Cardiac muscle cell (in vitro differentiated cells and primary cell): ENCODE measurements at places on chromosomes 13 and 19. TPM values are rescaled to one million over a fixed set of nuclear protein-coding genes. Genes with fewer than 3 reads are reported as not detected.

Gene OSCAR
- total RNA-seq = not detected in 2 replicates

GRCh38 chr13:83773961-83774360, 108.3 kb downstream of the SLITRK1 start:
- no peaks in the 10 kb centered on the region for H3K36me3 ChIP-seq
- H3K27ac ChIP-seq = no peak overlapping the region
- peak; percentile 29 for DNase-seq

- no peak overlapping the region for H3K4me3 ChIP-seq
- H3K27ac ChIP-seq = no peak overlapping the region
- no peaks in the 10 kb centered on the region for H3K36me3 ChIP-seq
These were observed 506.7 kb upstream of the PCDH9 start for GRCh38 chr13:67736646-67737420.

GRCh38 chr13:111541752-111542529, 221.5 kb downstream of the TEX29 start:
- peaks cover 36% of the 10 kb centered on the region for H3K27me3 ChIP-seq
- H3K36me3 ChIP-seq = no peaks in the 10 kb centered on the region
- H3K4me1 ChIP-seq = no peaks in the 10 kb centered on the region
- DNase-seq = no peak
- H3K4me3 ChIP-seq = no peak overlapping the region

- no peaks in the 10 kb centered on the region for H3K4me1 ChIP-seq
- H3K36me3 ChIP-seq = no peaks in the 10 kb centered on the region
- no peak overlapping the region for H3K27ac ChIP-seq
These were observed 62.4 kb downstream of the AKAP11 start for GRCh38 chr13:42334329-42334706.

DNA sequence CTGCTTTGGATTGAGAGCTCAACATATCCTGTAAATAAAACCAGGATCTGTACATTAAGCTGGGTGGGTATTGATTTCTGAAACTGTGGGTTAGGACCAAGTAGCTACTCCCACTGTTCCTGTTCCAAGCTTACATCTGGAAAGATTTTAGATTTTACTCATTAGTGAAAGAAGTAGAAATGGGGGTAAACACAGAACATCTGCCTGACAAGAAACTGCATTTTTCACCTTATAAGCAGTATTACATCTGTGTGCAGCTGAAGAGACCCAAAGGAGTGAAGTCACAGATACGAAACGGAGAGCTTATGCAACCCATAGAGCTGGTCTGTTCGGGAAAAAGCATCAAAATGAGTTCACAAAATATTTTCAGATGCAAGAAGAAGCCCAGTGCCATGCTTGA, 235.2 kb downstream of the SLITRK5 start:
- H3K36me3 ChIP-seq = no peaks in the 10 kb centered on the region
- DNase-seq = no peak
- no peak overlapping the region for H3K4me3 ChIP-seq
- H3K27ac ChIP-seq = no peak overlapping the region
- H3K27me3 ChIP-seq = no peaks in the 10 kb centered on the region
- no peaks in the 10 kb centered on the region for H3K4me1 ChIP-seq

Gene ZNF30
- total RNA-seq = 4.6 and 4.7 TPM in 2 replicates

Gene ARHGAP33
- total RNA-seq = 10.9 and 47.4 TPM in 2 replicates

DNA sequence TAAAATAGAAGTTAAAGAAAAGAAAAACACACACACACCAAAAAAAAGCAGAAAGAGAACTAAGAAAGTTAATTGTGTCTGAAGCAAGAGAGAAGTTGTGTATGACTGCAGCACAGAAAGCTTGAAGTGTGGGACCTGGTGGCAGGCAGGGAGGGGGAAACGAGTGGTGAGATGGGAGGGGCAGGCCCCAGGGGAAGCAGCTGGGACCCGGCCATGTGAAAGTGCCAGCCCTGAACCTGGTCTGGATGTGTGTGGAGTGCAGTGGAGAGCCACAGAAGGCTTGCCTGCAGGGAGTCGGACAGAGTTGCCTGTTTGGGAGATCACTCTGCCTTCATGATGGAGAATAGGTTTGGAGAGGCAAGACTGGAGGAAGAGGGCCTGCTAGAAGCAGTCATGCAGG, 199.0 kb downstream of the GGACT start:
- no peak overlapping the region for H3K27ac ChIP-seq
- DNase-seq = no peak
- H3K36me3 ChIP-seq = no peaks in the 10 kb centered on the region
- H3K27me3 ChIP-seq = no peaks in the 10 kb centered on the region

DNA sequence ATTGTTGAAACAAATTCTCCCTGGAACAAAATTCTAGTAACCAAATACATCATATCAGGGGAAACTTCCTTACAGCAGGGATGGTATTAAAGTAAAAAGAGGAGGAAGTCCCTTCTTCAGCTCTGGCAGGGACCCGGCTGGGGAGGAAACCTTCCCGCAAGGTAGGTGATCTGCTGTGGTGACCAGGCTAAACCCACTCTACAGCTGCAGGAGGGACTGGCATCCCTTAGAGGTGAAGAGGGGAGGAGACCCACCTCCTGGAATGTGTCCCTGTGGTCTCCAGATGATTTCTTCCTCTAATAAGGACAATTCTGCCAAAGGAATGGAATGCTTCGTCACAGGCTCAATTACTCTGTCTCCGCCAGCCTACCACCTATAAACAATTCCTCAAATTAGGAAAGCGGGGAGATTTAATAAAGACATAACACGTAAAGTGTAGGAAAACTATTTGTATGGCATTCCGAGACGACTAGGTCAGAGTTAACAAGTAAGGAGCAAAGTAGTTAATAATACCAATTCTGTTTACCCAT, 637 bp upstream of the PDS5B start:
- no peaks in the 10 kb centered on the region for H3K27me3 ChIP-seq
- H3K4me1 ChIP-seq = peaks cover 18% of the 10 kb centered on the region
- H3K27ac ChIP-seq = peak overlapping the region; percentile 64
- H3K36me3 ChIP-seq = no peaks in the 10 kb centered on the region

DNA sequence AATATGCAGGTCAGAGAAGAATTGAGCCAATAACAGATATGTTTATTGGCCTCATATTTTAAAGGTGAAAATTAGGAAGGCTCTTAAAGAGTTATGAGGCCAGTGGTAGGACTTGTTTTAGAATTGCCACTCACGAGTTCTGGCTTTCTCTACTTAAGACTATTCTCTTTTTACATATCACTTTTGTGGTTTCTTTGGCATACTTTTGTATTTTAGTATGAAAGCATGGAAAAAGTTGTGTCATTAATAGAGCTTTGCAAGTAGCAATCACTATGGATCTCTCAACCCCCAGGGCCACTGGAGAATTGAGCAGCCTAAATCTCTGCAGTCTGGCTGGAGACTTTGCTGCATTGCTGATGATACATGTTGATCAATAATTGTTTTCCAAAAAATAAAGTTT, 64.6 kb upstream of the SOX21 start:
- H3K27ac ChIP-seq = no peak overlapping the region
- no peak overlapping the region for H3K4me3 ChIP-seq
- H3K4me1 ChIP-seq = no peaks in the 10 kb centered on the region
- H3K36me3 ChIP-seq = no peaks in the 10 kb centered on the region
- DNase-seq = no peak

Gene SHISA7
- not detected in 2 replicates for total RNA-seq

Gene KIR2DL4
- total RNA-seq = not detected in 2 replicates

DNA sequence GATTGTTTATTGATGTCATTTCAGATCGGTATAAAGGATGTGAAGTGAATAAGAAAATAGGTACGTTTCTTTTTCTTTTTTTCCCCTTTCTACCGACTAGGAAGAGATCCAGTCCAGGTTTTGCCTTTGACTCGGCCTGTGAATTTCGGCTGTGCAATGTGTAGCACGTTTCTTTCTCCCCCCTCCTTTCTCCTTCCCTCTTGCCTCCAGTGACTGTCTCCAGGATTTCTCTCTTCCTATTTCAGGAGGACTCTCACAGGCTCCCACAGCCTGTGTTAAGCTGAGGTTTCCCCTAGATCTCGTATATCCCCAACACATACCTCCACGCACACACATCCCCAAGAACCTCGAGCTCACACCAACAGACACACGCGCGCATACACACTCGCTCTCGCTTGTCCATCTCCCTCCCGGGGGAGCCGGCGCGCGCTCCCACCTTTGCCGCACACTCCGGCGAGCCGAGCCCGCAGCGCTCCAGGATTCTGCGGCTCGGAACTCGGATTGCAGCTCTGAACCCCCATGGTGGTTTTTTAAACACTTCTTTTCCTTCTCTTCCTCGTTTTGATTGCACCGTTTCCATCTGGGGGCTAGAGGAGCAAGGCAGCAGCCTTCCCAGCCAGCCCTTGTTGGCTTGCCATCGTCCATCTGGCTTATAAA, at the start of gene GPC6:
Gene GPC6, plus strand, starts transcription at position 185 of the 657 bp plus-strand sequence.
- peak within 1 kb of the TSS; percentile 84 for H3K4me3 ChIP-seq
- peaks cover 38% of the 10 kb centered on the region for H3K4me1 ChIP-seq
- peak within 1 kb of the TSS; percentile 93 for H3K27ac ChIP-seq
- no peaks in the 10 kb centered on the region for H3K36me3 ChIP-seq

- no peaks in the 10 kb centered on the region for H3K27me3 ChIP-seq
- no peaks in the 10 kb centered on the region for H3K36me3 ChIP-seq
- H3K27ac ChIP-seq = no peak overlapping the region
- DNase-seq = no peak
These were observed 162.3 kb downstream of the KLF5 start for GRCh38 chr13:73220966-73221720.

DNA sequence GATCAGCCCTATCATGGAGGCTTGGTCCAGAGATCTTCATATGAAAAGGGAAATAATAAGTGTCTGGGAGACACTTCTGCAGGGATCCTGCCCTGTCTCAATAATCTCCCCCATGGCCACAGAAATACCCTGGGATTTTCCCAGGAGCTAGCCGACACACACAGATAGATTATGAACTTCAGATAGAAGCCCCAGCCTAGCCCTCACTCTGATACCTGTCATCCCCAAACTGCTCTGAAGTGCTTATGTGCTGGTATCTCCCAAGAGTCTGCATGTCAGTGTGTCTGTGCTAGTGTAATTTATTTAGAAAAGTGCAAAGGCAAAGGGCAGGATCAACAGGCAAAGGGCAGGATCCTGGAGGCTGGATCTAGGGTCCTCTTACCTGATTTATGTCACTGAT, 38.7 kb upstream of the ZNF766 start:
- H3K27ac ChIP-seq = peak overlapping the region; percentile 72
- H3K36me3 ChIP-seq = peaks cover 19% of the 10 kb centered on the region
- H3K27me3 ChIP-seq = no peaks in the 10 kb centered on the region

GRCh38 chr13:46202188-46202795, 9.4 kb upstream of the LRRC63 start:
- H3K36me3 ChIP-seq = no peaks in the 10 kb centered on the region
- H3K4me1 ChIP-seq = peaks cover 6% of the 10 kb centered on the region
- H3K4me3 ChIP-seq = no peak overlapping the region
- no peak for DNase-seq
- no peaks in the 10 kb centered on the region for H3K27me3 ChIP-seq

- H3K36me3 ChIP-seq = no peaks in the 10 kb centered on the region
These were observed 9.8 kb downstream of the TSHZ3 start for GRCh38 chr19:31339411-31339810.

- H3K36me3 ChIP-seq = no peaks in the 10 kb centered on the region
- no peak overlapping the region for H3K4me3 ChIP-seq
- H3K27me3 ChIP-seq = no peaks in the 10 kb centered on the region
- H3K4me1 ChIP-seq = peaks cover 10% of the 10 kb centered on the region
These were observed 36.9 kb downstream of the POLR1D start for GRCh38 chr13:27658546-27658945.

- H3K27ac ChIP-seq = no peak overlapping the region
- no peak overlapping the region for H3K4me3 ChIP-seq
- H3K36me3 ChIP-seq = no peaks in the 10 kb centered on the region
- DNase-seq = no peak
These were observed 25.8 kb upstream of the MEDAG start for GRCh38 chr13:30880151-30880855.

Gene CEBPA
- total RNA-seq = 6.2 and 6.7 TPM in 2 replicates

GRCh38 chr19:35204799-35205732, 23.5 kb downstream of the FAM187B start:
- no peak overlapping the region for H3K4me3 ChIP-seq
- H3K27me3 ChIP-seq = no peaks in the 10 kb centered on the region
- peaks cover 15% of the 10 kb centered on the region for H3K4me1 ChIP-seq

DNA sequence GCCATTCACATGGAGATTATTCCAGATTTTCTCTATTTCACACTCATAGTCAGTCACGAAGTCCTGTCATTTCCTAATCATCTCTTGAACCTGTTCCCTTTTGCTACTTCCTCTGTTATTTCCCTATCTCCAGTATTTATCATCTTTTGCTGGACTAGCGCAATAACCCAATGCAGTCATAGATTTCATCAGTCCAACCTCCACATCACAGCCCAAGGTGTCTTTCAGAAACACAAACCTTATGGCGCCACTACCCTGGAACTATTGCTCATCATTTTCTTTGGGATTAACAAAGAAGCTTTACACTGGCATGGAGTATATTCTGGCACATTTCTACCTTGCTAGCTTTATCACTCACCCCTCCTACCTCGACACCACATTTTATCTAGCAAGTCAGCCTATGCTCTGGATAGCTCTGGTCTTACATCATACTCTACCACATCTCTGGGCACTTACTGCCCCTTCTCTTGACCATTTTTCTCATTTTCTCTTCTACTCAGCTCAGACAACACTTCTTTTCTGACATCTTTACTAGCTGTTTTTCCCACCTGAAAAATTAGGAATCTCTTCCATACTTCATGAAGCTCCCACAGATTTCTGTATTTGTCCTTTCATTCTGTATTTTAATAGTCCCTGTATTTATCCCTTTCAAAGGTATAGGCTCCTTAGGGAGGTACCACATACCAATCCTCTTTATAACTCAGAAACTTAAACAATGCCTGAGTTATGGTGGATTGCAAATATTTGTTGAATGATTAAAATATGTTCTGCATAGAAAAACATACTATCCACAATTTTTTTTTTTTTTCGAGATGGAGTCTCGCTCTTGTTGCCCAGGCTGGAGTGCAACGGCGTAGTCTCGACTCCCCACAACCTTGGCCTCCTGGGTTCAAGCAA, 534.7 kb downstream of the KLF12 start:
- DNase-seq = peak; percentile 12
- no peak overlapping the region for H3K27ac ChIP-seq
- H3K36me3 ChIP-seq = no peaks in the 10 kb centered on the region
- H3K4me1 ChIP-seq = no peaks in the 10 kb centered on the region
- H3K27me3 ChIP-seq = no peaks in the 10 kb centered on the region

Gene ZNF506
- total RNA-seq = 49.9 and 55.0 TPM in 2 replicates

DNA sequence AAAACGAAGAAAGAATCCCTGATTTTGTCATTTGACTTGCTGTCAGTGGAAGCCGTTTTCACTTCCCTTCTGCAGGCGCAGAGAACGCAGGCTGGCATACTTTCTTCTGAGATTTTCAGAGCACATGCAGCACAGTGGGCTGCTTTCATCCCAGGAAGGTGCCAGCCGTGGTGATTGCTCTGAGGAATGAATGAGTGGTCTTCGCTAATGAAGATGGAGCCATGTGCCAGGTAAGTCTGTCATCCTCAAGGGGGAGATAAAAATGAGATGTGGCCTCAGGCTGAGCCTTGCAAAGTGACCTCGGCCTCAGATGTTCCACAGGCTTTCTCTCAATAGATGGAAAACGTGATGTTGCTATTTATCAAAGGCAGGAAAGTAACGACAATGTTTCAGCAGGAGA, 94.6 kb upstream of the FARP1 start:
- no peaks in the 10 kb centered on the region for H3K27me3 ChIP-seq
- H3K36me3 ChIP-seq = no peaks in the 10 kb centered on the region
- H3K4me1 ChIP-seq = no peaks in the 10 kb centered on the region
- no peak overlapping the region for H3K4me3 ChIP-seq
- DNase-seq = no peak
- no peak overlapping the region for H3K27ac ChIP-seq

GRCh38 chr13:32905864-32906180, 110.4 kb upstream of the KL start:
- no peaks in the 10 kb centered on the region for H3K36me3 ChIP-seq
- no peak for DNase-seq
- H3K4me1 ChIP-seq = no peaks in the 10 kb centered on the region

Gene OR10H1
- total RNA-seq = not detected in 2 replicates

GRCh38 chr19:18915639-18916038, 3.5 kb downstream of the COPE start:
- H3K4me1 ChIP-seq = peaks cover 4% of the 10 kb centered on the region
- peak; percentile 40 for DNase-seq
- H3K27ac ChIP-seq = no peak overlapping the region
- H3K36me3 ChIP-seq = no peaks in the 10 kb centered on the region
- no peaks in the 10 kb centered on the region for H3K27me3 ChIP-seq
